ENCODE measurements at places on chromosomes 7 and 10.
A peak's percentile ranks its signal among the peaks of the same experiment; 100 is the strongest.

DNA sequence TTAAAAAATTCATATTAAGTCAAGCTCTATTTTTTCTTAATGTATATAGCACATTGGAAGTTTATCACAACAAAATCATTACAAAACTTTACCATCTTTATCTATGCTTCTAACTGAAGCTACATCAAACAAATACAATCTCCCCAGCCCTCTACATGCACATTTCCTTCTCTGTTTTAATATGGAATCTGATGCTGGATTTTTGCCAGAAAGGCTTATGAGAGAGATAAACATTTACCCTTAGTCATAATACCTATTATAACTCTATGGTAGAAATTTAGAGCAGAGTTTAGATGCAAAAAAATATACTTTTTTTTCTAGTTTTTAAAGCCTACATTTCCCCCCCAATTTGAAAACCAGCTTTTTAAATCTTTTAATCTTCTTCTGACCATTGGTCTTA is 1198.6 kb downstream of the GATA3 start:
- DNase-seq, result no peak

DNA sequence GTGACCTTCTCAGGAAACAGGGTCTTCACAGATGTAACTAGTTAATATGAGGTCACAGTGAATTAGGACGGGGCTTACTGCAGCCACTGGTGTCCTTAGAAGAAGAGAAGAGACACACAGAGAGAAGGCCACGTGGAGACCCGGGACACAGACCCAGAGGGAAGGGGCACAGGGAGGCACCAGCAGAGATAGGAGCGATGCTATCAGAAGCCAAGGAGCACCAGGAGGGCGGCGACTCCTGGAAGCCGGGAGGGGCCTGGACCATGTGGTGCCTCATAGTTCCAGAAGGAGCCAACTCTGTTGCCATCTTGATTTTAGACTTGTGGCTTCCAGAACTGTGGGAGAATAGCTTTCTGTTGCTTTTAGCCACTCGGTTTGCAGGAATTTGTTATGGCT is 505.9 kb downstream of the TCERG1L start:
- no peak for DNase-seq

DNA sequence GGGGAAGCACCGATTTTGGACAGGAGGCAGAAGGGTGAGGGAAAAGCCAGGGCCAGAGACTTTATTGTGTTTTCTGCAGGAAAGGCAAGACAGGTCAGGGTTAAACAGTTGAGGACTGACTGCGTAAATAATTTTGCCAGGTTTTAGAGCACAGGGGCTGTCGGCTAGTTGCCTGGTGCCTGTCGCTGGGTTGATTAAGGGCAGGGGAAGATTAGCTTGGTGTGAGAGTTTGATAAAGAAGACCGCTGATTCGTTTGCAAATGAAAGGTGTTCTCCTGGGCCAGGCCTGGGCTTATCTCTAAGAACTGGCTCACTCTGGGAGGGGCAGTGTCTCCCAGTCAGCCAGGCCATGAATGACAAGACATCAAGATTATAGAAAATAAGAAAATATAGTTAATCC is 75.6 kb downstream of the SLC37A3 start:
- DNase-seq, result no peak

DNA sequence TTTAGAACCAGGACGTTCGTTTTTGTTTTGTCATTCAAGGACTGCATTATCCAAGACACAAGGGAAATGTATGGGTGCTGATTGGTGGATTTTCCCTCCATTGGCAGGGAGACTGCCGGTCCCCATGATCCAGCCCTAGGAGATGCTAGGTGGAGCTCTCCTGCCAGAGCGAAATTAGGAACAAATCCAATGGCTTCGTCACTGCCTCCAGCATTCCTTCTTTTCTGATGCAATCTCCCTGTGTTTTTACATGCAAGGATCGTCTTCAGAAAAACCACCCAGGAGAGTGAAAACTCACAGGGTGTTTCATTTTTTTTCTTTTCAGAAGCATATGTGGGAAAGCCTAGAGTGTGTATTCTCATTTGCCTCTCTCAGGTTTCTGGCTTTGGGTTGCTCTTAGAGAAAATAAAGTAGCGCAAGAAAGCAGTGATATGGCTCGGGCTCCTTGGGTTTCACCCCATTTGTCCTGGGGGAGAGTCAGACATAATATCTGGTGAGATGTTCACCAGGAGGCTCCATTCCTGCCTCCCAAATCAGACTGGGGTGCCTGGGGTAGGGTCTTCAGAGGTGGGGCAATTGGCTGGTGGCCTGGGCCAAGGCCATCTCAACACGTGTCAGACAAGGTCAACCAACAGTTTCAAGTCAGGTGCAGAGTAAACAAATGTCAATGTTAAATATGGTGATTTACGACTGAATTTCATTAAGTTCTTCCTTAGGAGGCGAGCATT is 450.9 kb upstream of the MKI67 start:
- DNase-seq, result no peak

GRCh38 chr10:52499281-52499680 is 185.2 kb downstream of the DKK1 start:
- DNase-seq, result no peak

DNA sequence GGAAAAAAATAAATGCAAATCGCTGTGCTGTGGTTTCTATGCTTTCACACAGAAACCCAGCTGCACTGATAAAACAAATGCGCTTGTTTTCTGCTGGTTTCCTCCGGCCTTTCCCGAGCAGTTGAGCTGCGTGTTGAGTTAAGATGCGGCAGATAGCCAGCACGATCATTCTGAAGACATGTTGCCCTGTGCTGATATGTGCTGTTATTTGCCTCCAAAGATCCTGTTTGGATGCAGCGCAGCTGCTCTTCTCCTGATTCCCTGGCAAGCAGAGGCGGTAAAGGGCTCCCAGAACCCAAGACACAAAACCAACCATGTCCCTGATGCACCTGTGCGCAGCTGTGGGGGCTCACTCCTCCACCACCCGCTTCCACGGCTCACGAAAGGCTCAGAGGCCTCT is 225.4 kb downstream of the PAXIP1 start:
- DNase-seq, result no peak

DNA sequence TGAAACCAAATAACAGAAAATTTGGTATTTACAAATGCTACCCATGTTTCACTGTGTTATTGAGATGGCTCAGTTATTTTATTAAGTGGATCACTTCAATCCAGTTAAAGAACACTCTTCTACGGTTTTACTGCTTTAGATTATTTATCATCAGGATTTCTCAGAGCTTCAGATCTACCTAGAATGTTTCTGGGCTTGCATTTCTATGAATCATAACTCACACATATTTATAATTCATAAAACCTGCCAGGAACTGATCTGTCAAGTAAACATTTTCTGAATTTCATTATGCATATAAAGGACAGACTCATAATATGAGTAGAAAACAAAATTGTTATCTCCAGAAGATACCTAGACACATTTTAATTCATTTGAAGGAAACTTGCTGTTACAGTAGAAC is 1172.3 kb upstream of the LRRTM3 start:
- no peak for DNase-seq

- DNase-seq, result no peak
These were observed 16.9 kb upstream of the GPR146 start for GRCh38 chr7:1027242-1028043.

- peak; percentile 68 for DNase-seq
These were observed 11.7 kb upstream of the TRIM8 start for GRCh38 chr10:102632394-102633111.
